ENCODE measurements at places on chromosomes 7 and 10. TPM values are rescaled to one million over a fixed set of nuclear protein-coding genes. Genes with fewer than 3 reads are reported as not detected.

TWIST1 gene
- not detected for total RNA-seq

SFMBT2 gene
- total RNA-seq = 0.44 TPM

DEPP1 gene
- total RNA-seq = 318 TPM

DNA sequence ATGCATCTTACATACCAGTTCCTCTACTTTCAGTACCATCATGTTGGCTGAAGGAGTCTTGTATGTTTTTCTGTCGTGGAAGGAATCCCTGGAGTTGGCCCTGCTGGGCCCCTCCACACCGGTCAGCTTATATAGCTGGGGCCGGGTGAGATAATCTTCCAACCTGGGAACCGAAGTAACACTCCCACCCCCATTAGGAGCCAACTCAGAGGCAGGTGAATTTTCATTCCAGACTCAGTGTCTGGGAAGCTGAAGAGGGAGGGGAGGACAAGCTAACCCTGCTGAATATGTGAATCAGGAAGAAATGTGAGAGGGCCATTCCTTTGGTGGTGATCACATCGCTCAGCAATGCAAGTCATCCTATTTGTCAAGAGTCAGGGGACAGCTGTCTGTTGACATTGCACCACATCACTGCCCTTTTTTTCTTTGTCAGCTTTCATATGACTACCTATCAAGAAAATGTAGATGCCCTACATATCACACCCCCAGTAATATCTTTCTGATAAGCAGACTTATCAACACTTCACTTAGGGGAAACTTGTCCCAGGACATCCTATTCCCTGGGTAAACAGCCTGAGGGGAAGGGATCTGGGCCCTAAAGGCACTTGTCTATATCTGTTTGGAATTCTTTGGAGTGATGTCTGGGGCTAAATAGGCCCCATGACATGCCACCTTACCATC lies at the start of gene ANKRD1:
Gene ANKRD1 (minus strand): TSS at position 102 of the 681 bp plus-strand sequence. CDS start 60 bp downstream, at position 42.
- peaks cover 23% of the 10 kb centered on the region for H3K36me3 ChIP-seq
- H3K27ac ChIP-seq = peak within 1 kb of the TSS; percentile 82
- peak; percentile 97 for DNase-seq
- H3K4me3 ChIP-seq = peak within 1 kb of the TSS; percentile 56
- H3K4me1 ChIP-seq = peaks cover 28% of the 10 kb centered on the region

DNA sequence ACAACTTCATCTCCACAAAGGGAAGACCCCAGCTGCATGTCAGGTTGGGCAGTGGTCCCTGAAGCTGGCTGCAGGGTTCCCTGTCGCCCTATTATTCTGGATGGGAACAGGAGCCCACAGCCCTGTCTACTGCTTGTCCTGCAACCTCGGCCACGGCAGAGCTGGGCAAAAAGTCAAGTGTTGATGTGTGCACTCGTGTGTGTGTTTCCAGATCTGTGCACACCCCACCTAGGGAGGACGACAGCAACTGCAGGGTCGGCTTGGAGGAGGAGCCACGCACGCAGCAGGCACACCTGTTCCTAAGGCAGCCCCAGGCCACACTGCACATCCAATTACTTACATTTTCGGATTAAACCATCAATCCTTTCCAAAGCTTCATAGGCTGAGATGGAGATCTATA lies 23.6 kb downstream of the PITRM1 start:
- no peak overlapping the region for H3K4me3 ChIP-seq
- no peaks in the 10 kb centered on the region for H3K27me3 ChIP-seq
- H3K27ac ChIP-seq = no peak overlapping the region
- peaks cover 31% of the 10 kb centered on the region for H3K36me3 ChIP-seq
- H3K4me1 ChIP-seq = no peaks in the 10 kb centered on the region

GRCh38 chr10:60607372-60607771 lies 170.9 kb upstream of the CDK1 start:
- H3K36me3 ChIP-seq = no peaks in the 10 kb centered on the region
- peaks cover 3% of the 10 kb centered on the region for H3K27me3 ChIP-seq
- DNase-seq = no peak
- no peaks in the 10 kb centered on the region for H3K4me1 ChIP-seq
- no peak overlapping the region for H3K4me3 ChIP-seq
- H3K27ac ChIP-seq = no peak overlapping the region

GRCh38 chr10:108204528-108205305 lies 1040.2 kb upstream of the SORCS1 start:
- H3K4me3 ChIP-seq = no peak overlapping the region
- no peaks in the 10 kb centered on the region for H3K36me3 ChIP-seq
- H3K4me1 ChIP-seq = no peaks in the 10 kb centered on the region

DNA sequence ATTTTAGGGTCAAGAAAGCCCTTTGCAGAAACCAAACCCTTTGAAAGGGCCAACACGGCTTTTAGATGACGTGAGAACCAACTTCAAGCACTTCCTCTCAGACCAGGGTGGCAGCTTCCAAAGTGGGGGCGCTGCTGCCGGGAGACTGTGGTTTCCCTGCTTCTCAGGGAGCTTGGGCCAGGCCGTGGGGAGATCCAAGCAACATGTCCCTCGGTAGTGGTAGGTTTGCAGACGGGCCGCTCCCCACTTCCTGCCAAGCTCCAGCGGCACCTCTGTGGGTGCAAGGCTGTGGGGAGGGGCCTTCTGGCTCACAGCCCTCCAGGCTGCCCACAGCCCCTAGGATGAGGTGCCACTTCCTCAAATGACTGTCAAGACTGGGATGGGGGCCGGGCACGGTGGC lies 132.4 kb downstream of the FAM53B start:
- H3K27ac ChIP-seq = no peak overlapping the region
- H3K4me3 ChIP-seq = no peak overlapping the region
- no peaks in the 10 kb centered on the region for H3K27me3 ChIP-seq
- H3K36me3 ChIP-seq = no peaks in the 10 kb centered on the region
- no peak for DNase-seq
